ENCODE measurements at places on chromosomes 13 and 19. TPM values are rescaled to one million over a fixed set of nuclear protein-coding genes. Genes with fewer than 3 reads are reported as not detected.

- DNase-seq = peak; percentile 6
These were observed 3.9 kb downstream of the TEX30 start for GRCh38 chr13:102769679-102770078.

- no peak for DNase-seq
These were observed 23.8 kb upstream of the VSTM2B start for GRCh38 chr19:29501816-29502580.

DNA sequence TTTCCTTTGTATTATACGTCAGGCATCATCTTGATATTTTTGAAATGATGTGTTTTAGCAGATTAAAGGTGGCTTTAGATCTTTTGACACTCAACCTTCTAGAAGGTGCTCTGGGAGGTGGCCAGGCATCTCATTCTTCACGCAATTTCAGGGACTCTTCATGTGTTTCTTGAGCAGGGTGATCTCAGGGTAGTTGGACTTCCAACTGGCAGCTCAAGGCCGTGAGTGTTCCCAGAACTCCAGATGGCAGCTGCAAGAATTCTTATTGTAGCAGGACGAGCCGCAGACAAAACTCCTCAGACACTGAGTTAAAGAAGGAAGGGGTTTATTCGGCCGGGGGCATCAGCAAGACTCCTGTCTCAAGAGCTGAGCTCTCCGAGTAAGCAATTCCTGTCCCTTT is 82.5 kb upstream of the UBAC2 start:
- DNase-seq = no peak

DNA sequence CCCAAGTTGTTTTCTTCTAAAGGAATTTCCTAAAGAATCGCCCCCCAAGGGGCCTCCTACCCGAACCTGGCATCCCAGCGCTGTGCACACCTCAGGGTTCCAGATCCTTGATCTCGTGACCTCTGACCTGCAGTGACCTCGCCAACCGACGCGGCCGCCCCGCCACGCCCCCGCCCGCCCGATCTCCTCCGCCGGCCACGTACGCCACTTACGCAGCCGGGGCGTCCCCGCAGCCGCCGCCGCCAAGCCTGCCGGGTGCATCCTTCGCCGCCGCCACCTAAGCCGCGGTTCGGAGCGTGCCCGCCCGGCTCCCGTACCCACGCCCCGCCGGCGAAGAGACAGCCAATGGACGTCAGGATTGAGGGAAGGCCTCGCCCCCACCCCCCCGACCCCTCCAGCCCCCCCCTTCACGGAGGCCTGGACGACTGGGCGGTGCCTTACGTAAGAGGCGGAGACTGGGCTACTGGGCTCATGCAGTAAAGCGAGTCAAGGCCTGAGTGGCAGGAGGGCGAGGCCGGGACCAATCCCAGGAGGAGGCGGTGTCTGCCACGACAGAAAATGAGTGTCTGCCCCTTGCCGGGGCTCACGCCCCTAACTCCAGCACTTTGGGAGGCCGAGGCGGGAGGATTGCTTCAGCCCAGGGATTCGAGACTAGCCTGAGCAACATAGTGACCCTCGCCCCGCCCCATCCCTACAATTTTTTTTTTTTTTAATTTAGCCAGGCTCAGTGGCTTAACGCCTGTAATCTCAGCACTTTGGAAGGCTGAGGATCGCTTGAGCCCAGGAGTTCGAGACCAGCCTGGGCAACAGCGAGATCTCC is at the start of gene YIF1B:
Gene YIF1B, minus strand, starts transcription at position 291 of the 820 bp plus-strand sequence. Its CDS starts 30 bp downstream, at position 261.
- peak; percentile 97 for DNase-seq

DNA sequence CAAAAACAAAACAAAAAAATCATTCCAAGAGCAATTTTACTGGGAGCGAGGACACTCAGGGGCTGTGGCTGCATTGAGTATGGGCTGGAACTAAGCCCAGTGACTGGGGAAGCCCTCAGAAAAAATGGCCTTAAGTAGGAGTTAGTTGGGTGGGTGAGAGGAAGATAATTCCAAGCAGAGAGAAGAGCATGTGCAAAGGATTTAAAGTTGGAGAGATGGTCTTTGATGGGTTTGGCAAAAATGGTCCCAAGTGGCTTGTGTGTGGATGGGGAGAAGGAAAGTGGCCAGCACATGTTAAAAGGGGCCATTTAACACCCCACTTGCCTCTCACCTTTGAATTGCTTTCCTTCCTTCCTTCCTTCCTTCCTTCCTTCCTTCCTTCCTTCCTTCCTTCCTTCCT is 6.7 kb upstream of the CYP4F22 start:
- DNase-seq = no peak

- no peak for DNase-seq
These were observed 308.6 kb downstream of the ENOX1 start for GRCh38 chr13:43478211-43478610.

Gene ZNF112
- 7.0 TPM for total RNA-seq

Gene FAM124A
- 0.22 TPM for total RNA-seq

Measured in M059J (cell line).